ENCODE measurements at places on chromosomes 1 and 21.

DNA sequence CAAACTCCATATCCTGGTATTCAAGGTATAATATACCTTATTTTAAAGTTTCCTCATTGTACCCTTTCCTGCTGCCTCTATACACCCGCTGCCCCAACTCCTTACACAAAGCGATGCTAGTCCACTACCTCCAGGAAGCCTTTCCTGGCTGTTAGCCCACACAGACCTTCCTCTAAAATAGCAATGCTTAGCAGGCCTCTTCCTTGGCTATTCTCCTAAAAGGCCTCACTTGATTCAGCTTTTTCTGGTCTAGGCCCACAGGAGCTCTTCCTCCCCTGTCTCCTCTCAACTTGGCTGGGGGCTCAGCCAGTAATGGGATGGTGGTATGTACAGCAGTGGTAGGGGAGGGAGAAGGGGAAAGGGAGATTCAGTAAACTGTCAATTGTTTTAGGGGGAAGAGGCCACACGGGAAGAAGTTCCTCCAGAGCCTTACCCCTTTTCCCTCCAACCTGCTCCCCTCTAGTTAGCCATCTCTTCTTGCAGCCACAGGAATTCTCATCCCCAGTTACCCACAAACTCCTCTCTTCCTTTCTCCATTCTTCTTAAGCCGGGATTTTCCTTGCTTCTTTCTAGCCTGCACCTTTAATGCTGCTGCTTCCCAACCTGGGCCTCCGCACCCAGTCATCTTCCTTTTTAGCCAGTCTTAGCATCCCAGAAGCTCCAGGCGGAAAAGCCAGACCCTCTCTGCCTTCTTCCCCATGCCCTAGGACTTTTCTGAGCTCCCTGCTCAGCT lies 2.6 kb downstream of the LRRC41 start:
- no peak for DNase-seq

- DNase-seq, result no peak
These were observed 25.9 kb downstream of the SLC27A3 start for GRCh38 chr1:153801028-153801625.

DNA sequence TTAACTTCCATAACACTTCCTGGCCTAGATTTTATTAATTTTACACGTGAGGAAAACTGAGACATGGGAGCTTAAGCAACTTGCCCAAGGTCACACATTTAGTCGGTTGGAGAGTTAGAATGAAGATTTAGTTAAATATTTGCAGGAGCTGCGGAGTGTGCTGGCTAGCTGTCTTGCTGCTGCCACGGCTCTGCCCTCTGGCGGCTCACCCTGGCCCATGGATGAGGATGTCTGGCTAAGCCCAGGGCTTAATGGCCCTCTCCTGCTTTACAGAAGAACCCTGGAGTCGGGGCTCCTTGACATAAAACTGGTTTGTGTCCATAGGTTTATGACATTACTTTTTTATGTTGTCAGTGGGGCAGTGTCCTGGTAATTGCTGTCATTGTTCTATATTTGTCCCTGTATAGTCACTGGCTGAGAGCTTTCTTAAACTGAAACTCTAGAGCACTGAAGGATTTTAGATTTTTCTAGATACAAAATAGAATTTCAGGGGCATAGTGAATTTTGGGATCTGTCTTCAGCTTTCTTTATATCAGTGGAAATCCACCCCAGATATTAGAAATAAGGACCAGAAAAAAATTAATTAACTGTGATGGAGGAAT lies 88.9 kb upstream of the WLS start:
- no peak for DNase-seq

DNA sequence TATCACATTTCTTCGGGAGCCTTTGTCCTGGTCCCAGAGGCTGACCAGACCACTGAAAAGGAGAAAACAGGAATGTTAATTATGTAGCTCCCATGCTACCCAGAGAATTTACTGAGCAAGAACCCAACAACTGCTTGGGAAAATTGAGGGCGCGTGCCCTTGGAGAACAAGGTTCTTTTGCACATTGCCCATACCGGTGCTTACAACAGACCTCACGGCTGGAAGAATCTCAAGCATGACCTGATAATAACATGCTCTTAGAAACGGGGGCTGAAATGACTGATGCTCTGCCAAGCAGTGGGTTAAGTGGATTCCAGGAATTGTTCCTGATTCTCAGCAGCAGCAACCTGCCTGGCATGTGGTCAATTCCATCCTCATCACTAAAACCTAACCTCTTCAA lies 49.3 kb upstream of the AJAP1 start:
- DNase-seq, result no peak

DNA sequence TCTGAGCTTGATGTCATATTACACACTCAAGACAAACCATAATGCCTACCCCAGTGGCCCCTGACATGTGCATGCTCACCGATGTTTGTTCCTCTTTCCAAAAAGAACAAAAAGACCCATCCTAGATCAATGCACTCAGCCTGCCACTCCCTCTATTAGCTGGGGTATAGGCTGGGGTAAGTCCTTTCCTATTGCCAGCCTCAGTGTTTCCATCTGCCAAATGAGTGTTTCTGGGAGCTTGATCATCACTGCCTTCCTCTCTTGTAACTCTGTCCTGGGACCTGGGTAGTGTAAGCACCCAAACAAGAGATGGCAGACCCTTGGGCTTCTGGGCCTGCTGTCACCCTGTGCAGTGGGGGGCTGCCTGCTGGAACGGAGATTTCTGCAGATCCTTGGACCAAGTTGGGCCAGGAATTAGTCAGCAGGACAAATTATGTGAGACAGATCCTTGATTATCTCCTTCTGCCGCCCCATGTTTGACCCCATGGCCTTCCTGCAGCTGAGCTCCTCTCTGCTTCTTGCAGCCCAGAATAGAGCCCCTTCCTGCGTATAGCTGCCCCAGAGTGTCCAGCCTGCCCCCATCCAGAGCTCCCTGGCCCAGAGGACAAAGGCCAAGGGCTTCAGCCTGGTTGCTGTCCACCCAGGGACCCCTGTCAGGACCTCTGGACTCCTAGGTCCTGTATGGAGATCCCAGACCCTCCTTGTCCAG lies 31.5 kb upstream of the LRP8 start:
- DNase-seq, result no peak

DNA sequence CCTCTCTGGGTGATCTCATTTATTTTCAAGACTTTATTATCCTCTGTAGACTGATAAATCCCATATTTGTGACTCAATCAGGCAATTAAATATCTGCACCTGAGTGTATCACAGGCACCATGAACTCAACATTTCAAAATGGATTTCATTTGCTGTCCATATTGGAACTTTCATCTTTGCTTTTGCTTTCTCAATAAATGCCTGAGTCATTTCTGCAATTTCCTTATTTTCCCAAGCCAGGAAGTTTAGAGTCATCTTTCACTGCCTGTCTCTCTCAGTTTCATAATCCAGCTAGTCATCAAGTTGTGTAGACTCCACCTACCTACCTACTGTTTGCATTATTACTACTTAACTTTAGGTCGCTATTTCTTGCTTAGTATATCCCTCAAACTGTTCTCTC lies 540.9 kb downstream of the LMO4 start:
- peak; percentile 35 for DNase-seq

DNA sequence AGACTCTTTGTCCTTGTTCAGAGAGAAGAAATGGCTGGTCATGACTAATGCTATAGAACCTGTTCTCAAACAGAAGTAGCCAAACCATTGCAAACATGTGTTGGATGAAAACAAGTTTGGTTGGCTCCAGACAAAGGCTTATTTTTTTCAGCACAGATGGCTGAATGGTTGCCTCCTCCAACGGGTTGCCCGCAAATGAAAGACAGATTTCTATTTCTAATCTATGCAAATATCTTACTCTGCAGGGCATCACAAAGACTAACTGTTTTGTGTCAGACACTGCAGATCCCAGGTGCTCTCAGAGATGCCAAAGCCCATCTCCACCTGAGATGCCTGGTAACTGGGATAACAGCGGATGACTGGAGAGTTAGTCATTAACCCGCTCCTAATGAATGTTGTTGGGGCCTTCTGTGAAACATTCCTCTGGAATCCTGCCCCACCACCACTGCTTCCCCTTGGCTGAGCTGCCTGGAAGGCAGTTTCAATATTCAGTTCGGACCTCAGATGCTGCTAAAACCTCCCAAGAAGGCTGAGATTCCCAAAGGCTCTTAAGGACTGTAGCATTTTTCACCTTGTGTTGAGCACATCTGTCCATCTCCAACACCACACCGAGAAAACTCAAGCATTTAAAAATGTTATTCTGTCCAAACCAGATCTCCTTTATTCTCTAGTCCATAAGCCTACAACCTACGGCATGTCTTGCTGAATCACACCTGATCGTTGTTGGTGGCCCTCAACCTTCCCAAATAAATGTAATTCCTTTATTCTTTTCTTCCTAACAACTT lies 104.4 kb downstream of the PTPN14 start:
- peak; percentile 100 for DNase-seq

GRCh38 chr1:230232371-230232771 lies 165.3 kb downstream of the GALNT2 start:
- no peak for DNase-seq

DNA sequence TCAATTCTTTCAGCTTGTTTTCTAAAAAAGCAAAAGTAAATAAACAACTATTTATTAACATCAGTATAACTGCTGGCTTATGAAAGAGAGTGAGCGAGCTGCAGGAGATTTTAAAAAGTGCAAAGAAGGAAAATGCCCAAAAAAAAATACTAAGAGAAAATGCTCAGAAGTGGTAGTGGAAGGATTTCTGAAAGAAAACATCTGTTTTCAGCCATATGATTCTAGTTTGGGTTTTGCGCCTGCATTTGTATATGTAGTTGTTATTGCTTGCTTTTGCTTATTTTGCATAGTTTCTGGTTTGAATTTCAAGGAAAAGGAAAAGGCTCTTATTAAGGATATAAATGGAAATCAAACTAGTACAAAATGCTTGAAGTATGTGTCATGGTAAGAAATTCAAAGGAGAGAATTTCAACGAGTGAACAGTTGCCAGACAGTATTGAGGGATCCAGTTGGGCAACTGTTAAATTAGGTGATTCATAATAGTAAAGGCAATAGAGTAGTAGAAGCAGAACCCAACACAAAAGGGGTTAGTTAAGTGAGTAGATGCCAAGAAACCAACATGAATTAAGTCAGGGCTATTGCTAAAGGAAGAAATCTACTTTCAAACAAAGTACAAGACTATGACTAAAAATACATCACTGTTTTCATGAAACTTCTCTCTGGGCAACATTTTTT lies 1.2 kb downstream of the GBP5 start:
- DNase-seq, result peak; percentile 18

DNA sequence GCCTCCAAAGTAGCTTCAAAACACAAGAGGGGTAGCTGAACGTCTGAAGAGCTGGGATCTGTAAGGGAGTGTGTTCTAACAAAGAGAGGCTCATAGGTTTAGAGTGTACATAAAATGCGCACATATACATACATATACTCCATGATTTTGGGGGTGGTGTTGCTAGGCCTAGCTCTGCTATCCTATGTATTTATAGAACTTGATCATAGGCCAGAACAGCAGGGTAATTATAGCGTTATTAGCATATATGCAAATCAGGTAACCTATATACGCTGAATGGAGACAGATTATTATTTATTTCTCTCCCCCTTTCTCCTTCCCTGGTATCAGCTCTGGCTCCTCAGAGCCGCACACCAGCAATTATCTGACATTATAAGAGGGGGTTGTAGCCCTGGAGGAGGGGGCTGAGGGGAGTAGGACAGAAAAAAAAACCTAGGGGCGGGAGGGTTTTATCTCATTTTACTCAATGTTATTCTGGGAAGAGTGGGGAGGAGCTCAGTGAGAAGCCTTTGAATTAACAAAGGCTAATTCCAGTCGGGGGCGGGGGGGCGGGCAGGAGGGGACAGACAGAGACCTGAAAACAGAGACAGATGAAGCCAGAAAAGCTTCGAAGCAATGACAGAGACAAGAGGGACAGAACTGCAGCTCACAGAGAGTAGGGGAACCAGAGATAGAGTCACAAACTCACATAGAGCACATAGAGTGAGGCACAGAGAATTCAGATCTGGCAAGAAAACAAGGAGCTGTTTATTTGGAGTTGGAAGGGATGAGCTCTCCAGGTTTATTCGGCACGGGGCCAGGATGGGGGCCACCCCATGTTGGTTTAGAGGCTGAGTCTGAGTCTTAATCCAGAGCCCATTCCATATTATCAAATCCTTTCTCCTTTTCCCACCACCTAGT lies 63.0 kb downstream of the RHBG start:
- no peak for DNase-seq

GRCh38 chr1:225848030-225848955 lies 33.9 kb downstream of the TMEM63A start:
- no peak for DNase-seq

DNA sequence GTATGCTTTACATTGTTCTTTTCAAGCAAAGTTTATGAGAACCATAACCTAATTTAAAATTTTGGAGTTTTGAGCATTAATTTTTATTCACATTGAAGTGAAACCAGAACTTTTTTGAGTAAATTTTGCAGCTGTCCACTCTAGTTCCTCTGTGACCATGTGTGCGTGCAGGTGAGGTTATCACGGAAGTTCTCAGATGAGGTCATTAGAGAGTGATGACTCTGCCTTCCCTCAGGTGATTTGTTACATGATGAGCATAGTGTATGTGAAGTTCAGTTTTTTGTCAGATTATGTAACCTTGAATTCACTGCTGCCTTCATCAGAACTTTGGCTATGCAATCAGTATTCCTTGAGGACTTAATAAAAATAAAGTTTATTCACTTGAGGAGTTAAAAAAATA lies 828.2 kb downstream of the ADGRL2 start:
- no peak for DNase-seq

- DNase-seq, result no peak
These were observed 62.8 kb upstream of the ARHGEF16 start for GRCh38 chr1:3391711-3392110.

DNA sequence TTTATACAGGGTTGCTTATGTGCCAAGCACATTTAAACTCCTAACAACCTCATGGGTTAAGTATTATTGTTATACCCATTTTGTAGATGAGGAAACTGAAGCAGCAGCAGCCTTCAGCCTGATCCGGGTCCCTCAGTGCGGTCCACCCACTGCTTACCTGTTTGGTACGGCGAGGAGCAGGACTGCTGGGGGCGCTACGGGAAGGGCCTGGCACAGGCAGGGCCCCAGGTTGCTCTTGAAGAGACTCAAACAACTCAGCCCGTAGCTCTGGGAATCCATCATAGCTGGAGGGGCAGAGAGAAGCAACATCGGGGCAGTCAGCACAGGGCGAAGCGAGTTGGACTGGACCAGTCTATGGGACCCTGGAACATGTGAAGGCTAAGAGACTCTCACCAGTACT lies 9.2 kb downstream of the DENND4B start:
- no peak for DNase-seq

GRCh38 chr1:232386294-232386693 lies 243.6 kb downstream of the SIPA1L2 start:
- DNase-seq, result no peak

DNA sequence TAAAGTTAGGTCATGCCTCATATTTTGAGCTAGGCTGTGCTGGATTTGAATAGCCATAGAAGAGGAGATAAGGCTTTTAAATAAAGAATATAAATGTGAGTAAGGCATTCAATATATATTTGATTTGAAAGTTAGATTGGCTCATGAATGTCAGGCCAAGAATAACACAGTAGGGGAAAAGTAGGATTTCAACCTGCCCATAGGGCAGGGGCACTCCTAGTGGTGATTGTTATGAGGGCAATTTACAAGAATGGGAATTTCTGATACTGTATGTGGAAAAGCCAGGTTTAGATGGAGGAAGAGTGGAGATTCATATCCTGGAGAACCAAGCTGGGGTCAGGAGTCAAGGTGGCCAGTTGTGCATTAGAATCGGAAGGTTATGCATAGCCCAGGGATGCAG lies 74.9 kb downstream of the DNAH14 start:
- DNase-seq, result no peak

All from A172 (cell line).